ENCODE measurements at places on chromosomes 7 and 10.

DNA sequence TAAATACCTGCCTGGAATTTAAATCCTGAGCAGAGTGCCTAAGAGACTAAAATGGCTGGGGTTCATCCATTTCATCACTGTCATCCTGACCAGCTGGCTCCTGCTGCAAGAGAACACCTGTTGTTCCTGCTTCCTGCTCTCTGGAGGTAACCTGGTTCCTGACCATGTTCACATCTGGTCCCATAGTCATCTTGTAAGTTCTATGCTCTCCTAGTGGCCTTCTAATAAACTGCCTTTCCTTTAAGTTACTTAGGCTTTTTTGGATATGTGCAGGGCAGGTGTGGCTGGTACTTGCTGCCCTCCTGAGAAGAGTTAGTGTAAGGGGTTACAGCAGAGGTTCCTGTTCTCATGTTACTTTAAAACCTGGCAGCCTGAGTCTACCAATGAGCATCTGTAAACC is 80.0 kb downstream of the NRCAM start:
- DNase-seq = no peak

GRCh38 chr7:38169847-38170246 is 8.2 kb upstream of the STARD3NL start:
- no peak for DNase-seq

- DNase-seq = no peak
Measured at GRCh38 chr7:136104269-136104603, 127.1 kb upstream of the MTPN start.

GRCh38 chr7:103856929-103857328 is 132.5 kb downstream of the RELN start:
- DNase-seq = no peak

DNA sequence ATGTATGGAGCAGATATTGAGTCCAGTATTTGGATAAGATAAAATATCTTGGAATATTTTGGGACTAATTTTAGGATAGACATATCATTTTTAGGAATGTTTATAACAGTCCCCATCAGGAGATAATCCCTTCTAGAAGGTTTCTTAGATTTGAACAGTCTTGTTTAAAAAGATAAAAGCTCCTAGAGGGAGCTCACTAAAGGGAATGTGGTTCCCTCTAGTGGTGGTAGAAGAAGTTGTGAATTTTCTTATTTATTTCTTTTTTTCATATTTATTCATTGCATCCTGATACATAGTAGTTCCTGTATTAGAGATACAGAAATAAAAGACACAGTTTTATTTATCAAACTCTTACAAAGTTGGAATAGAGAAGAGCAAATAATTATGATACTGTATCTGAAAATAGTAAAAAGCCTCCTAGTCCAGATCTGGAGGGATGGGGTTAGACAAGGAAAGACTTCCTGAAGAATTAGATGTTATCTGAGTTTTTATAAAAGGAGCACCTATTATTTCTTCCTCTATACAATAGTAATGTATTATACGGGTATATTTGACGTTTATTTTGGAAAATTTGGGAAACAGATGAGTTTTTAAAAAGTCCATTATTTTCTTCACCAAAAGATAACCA is 24.5 kb upstream of the KLF14 start:
- DNase-seq = no peak

DNA sequence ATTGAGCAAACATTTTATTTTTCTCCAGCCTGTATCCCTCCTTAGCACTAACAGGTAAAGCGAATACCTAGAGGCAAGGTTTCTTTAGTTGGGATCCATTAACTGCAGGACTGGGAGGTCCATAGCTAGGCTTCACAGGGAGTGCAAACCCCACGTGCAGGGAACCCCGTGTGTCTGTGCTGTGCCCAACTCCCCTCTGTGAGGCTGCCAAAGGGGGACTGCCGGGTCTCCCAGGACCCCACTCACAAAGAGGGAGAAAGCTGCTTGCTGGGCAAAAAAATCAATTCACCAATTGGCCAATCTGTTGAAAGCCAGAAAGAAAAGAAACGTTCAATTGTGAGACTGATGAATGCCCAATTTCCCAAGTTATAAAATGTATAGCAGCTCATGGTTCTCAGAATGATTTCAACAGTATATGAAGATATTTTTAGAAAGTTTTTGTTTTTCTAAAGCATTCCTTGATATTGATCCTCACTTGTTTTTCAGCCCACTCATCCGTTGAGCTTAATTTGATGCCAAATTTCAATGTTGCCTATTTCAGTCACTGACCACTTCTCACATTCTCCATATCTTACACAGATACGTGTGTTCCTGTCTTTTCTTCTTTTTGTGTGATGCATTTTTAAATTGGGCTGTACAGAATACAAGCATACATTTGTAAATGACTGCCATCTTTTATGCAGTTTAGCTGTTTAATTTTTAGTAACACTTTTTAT is 202.7 kb upstream of the PRSS58 start:
- DNase-seq = no peak

DNA sequence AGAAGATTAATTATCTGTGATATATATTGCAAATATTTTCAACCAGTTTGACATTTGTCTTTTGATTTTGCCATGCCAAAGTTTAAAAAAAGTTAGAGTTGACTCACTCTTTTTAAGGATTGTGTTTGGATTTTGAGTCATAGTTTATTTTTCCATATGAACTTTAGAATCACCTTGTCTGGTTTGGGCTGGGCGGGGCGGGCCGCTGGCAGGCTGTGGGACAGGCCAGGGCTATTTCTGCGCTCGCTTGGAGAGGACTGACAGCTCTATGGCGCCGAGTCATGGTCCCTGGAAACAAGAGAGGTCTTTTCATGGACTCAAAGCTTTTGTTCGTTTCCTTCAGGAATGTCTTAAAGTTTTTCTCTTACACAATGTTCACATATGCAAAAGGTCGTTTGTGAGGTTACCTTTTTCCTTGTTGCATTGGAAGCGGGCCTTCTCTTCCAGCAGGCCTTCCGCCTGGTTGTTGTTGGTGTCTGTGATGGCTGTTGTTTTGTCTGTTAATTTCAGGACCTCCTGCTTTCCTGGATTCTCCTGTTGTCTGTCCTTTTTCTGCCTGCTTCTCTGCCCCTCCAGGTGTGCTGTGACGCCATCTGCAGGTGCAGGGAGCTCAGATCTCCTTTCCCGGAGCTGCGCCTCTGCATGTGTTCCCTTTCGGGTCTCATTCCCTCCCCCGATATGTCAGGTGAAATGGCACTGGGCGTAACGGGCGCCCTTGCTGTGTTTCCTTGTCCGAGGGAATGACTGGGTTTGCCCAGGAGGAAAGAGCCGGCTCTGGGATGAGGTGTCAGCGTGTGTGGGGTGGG is 53.8 kb downstream of the INPP5A start:
- DNase-seq = no peak

DNA sequence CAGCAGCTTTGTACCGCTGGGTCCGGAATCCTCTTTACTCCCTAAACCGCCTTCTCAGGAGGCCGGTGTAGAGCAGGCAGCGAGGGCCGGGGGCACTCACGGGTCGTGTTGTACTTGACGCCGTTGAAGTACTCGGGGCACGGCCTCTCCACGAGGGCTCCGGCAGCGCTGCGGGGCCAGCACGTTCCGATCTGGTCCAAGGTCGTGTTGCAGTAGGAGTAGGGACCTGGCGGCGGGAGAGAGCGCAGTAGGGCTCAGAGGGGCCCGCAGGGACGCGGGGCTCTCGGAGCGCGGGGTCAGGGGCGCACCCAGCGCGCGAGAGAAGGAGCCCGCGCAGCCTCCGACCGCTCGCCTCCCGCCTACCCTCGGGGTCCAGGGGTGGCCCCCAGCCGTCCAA is 443 bp downstream of the CRHR2 start:
- no peak for DNase-seq

- DNase-seq = no peak
Measured at GRCh38 chr7:46155367-46155766, 234.3 kb upstream of the IGFBP3 start.

GRCh38 chr10:124577651-124578050 is 116.0 kb downstream of the LHPP start:
- no peak for DNase-seq

DNA sequence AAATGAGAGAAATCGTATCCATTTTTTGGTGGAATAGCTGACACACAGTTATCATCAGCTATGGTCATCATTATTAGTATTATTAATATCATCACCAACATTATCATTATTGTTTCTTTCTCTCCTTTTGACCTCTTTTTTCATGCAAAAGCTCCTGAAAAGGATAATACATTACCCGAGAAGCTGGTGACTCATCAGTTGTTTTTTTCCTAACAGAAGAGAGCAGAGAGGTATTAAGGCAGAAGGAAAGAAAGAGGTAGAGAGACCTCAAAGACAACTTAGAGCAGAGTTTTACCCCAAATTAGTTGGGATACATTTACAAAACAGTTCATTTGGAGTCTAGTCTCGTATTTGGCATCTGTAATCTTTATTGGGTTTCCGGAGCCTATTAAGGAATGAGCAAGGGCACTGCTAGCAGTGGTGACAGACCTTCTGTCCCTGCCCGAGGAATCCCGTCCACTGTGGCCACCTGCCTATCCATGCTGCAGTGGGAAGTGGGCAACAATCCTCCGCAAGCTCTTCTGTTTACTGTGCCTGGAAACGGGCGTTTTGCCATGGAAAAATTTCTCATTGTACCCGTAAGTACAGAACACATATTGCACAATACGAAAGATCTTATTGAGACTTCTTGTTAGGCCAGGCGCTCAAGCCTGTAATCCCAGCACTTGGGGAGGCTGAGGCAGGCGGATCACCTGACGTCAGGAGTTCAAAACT is 170.0 kb upstream of the MKLN1 start:
- DNase-seq = no peak
